NCI-H1048 (cell line): ENCODE measurements at places on chromosomes 13 and 19.

GRCh38 chr19:10612499-10613119 lies 12.7 kb upstream of the SLC44A2 start:
- DNase-seq: no peak

DNA sequence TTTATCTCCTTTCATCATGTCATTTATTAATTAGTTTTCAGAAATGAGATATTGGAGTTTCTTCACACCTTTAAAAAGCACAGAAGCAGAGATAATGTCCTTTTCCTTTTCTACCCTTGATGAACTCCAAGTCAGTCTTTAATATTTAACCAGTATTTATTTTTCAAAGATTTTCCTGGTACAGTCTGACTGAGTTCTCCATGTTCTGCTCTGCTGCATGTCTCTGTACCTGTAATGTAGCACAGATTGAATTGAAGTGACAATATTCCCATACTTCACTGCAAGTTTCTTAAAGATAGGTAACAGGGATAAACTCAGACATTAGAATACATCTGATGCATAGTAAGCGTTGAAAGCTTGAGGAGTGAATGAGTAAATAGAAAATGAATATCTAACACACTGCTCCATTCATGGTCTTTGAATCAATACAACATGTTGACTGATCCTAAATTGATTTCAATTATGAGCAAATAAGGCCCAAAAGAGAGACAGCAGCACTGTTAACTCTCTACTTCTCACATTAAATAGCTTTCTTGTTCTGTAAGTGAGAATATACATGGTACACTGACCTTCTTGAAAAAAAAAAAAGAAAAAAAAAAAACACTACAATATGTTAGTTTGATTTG lies 1323.6 kb upstream of the PRR20A start:
- no peak for DNase-seq

DNA sequence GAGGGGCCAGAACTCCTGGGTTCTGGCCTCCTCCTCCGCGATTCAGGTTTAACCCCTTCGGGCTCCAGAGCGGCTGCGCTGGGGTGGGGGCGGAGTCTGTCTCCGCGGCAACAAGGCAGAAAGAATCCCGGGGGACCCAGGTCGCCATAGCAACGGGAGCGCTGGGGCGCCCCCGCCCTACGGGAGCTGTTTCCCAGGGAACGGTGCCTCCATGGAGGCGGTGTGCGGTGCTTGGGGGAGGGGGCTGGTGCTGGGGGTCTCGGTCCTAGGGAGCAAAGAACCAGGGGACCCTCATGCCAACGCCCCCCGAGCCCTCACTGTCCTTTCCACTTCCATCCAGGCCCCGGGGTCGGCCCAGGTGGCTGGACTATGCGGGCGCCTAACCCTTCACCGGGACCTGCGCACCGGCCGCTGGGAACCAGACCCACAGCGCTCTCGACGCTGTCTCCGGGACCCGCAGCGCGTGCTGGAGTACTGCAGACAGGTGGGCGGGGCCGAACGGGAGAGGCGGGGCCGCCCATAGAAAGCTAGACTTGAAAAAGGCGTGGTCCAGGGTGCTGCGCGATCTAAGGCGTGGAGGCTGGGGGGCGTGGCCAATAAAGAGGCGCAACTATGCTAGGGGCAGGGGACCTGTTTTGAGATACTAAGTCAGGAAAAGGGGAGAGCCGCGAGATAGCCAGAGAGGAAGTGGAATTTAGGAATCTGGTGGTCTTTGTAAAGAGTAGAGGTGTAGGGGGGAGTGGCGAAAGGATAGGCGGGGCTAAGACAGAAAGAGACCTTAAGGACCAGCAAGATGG lies 1.2 kb downstream of the APLP1 start:
- peak; percentile 93 for DNase-seq

DNA sequence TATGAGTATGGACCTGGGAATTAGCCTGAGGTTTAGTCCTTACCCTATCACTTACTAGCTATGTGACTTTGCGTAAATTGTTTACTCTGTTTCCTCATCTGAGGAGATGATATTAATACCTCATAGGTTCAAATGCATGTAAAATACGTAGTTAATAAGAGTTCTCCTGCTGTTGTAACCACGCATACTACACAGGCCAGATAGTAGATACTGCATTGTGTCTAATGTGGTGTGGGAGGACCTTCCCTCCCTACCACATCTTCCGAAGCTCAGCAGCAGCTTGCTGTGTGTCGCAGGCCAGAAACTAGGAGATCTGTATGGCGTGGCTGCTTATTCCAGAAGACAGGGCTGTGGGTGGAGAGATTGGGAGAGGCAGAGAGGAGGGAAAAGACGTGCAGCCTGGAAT lies 23.0 kb downstream of the GTF2F2 start:
- DNase-seq: no peak

GRCh38 chr13:27481766-27482165 lies 31.4 kb upstream of the MTIF3 start:
- no peak for DNase-seq

- no peak for DNase-seq
These were observed 8.7 kb downstream of the CILP2 start for GRCh38 chr19:19546751-19547162.

- peak; percentile 72 for DNase-seq
These were observed 15.0 kb downstream of the CIC start for GRCh38 chr19:42284066-42284501.

- no peak for DNase-seq
These were observed 243.8 kb upstream of the MAB21L1 start for GRCh38 chr13:35720290-35720689.

GRCh38 chr13:49997955-49998354 lies 1.1 kb downstream of the TRIM13 start:
- DNase-seq: no peak

- DNase-seq: no peak
These were observed 230.0 kb downstream of the MYO16 start for GRCh38 chr13:108859197-108860012.

DNA sequence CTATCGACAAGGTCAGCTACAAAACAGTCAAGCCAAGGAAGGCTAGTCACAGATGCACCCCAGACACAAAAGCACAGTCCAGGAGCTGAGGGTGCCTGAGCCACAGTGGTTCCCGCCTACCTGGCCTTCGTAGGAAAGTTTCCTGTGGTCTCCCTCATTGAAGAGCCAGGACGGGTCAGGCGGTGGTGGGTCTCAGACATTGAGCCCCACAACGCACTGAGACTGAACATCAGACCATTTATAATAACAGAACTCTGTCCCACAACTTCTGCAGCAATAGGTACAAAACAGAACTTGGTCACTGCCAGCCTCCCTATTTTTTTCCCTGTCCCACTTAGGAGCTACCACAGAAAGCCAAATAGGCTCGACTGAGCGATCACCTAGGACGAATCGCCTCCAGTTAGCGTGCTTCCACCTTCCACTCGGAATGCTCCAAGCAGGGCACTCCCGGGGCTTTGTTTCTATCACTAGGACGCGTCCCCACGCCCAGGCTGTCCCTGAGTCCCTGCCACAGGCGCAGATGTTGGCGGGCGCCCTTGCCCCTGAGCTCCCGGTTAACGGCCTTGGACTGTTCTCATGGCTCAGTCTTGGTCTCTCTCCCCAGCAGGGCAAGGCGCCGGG lies 640 bp upstream of the ZNF544 start:
- no peak for DNase-seq

GRCh38 chr19:50003810-50004419 lies 21.3 kb downstream of the VRK3 start:
- DNase-seq: no peak

DNA sequence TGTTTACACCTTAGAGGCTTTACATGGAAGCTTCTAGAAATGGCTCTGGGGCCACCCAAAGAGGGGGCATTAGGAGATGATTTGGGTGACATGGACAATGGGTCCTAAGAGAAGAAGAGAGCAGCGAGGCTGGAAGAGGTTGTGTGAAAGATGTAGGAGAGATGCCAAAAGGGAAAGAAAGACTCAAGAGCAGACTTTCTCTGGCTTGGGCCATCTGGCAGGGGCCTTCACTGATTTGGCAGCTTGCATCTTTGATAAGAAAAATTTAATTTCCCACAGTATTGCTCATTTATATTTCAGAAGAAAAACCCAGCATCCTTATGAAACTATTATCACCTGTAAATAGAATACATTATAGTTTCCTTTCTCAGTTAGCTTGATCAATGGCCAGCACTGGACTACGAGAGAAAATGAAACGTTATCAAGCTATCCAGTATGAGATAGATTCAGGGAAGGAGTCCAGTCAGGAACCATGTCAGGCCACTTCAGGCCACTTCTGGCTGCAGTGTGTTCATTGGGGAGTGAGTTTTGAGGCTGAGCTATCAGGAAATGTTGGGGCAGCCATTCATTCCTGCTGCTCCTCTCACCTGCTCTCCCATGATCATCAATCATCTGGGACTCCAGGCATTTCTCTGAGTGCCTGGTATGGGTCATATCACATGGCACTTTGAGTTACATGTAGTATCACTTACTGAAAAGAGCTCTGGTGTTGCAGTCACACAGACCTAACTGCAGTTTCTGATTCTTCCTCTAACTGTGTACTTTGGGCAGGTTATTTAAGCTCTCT lies 10.3 kb downstream of the SCEL start:
- no peak for DNase-seq

DNA sequence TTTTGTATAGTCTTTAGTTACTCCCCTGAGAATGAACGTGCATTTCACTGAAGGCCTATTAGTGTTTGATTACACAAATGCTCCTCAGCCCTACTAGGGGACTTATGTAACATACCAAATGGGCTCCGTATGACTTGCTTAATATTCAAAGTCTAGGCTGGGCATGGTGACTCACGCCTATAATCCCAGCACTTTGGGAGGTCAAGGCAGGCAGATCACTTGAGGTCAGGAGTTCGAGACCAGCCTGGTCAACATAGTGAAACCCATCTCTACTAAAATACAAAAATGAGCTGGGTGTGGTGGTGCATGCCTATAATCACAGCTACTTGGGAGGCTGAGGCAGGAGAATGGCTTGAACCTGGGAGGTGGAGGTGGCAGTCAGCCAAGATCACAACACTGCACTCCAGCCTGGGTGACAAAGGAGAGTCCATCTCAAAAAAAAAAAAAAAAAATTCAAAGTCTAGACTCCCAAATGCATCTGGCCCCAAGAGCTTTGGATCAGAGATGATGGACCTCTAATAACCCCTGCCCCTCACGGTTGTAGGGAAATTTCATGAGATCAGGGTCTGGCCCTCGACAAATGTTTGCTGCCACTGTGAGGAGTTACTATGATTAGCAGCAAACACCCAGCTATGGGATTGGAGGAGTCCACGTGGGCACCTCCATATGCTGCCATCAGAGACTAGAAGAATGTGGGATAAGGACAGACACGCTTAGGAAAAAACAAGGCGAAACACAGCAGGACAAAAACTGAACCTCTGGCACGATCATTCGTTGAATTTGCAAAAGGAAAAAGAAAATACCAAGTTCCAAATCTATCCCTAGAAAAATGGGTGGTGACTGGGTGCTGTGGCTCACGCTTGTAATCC lies 4.6 kb downstream of the FBXO17 start:
- no peak for DNase-seq

DNA sequence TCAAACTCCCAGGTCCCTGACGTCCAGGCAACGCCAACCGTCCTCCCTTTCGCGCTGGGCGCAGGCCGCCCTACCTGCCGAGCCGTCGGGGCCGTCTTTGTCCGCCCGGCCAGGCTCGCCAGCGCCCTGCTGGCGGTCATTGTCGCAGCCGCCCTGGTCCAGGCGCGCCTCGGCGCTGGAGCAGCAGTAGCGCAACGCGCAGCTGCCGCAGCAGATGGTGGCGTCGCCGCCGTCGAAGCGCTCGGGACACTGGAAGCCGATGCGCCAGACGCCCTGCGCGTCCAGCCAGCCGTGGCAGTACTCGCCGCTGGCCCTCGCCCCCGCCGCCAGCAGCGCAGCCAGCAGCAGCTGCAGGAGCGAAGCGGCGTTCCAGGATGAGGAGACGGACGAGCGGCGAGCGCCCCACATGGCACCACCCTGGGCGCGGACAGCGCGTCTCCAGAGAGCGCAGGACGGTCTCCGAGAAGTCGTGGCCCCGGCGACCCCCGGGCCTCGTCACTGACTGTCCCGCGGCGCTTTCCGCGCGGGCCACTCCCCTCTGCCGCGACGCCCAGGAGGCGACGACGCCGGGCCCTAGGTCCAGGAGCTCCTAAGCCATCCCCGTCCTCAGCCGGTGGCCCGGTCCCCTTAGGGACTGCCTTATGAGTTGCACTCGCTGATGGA lies 1.1 kb downstream of the SHISA2 start:
- DNase-seq: no peak

- DNase-seq: no peak
These were observed 4.8 kb upstream of the SMG9 start for GRCh38 chr19:43759515-43759914.

GRCh38 chr13:48761256-48761655 lies 107.5 kb downstream of the CYSLTR2 start:
- DNase-seq: no peak

DNA sequence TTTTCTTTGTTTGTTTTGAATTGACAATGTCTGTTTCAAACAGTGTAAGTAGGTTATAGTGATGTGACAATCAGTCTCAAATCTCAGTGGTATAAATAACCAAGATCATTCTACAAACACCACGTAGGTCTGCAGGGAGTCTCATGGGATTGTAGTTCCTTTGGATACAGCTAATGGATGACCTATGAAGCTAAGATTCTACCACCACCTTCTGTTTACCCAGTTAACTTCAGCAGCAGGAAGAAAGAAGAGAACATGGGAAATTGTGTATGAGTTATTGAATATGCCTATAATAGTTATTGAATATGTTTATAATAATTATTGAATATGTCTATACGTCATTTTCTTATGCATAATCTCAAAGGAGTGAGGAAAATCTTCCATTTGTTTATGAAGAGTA lies 63.9 kb upstream of the SLITRK5 start:
- no peak for DNase-seq

- DNase-seq: no peak
These were observed at the start of gene ACOD1 for GRCh38 chr13:76948149-76948548. TSS of gene ACOD1 (plus strand) at chr13:76948511. CDS start at chr13:76948559, 48 bp downstream.

GRCh38 chr13:46168783-46169182 lies 13.2 kb downstream of the LCP1 start:
- DNase-seq: no peak

- no peak for DNase-seq
These were observed 21.9 kb downstream of the MIR17HG start for GRCh38 chr13:91369441-91369831.

- DNase-seq: peak; percentile 67
These were observed 83.8 kb downstream of the CRYL1 start for GRCh38 chr13:20441879-20442278.

DNA sequence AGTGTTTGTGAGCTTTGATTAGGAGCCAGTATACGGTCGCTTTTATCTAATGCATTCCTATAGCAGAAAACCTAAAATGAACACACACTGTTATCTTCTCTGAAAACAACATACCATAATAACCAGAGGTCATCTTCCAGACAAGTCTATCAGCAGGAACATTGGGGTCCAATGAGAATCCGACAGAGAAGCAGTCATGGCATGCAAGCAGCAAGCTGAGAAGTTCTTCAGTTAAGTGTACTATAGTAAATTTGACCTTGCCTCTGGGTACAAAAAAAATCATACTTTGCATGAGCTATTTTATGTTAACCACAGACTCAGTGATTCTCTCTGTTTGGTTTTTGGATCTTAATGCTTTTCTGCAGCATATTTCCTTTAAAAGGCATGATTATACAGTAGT lies 1505.1 kb downstream of the PCDH9 start:
- no peak for DNase-seq

DNA sequence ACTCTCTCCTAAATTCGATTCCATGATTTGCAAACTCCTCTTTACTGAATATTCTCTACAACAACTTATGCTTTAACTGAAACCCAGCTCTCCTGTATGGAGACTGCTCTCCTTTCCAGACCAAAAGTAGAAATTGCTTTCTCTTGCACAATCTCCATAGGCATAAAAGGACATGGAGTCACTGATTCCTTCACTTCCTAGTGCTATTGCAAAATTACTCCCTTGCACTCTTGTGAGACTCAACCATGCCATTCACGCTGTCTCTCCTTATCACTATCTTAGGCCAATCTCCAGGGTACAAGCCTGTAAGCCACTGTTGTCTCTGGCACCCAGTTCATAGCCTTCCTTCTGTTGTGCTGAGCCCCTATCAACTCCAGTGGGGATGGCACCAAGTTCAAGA lies 30.6 kb downstream of the SERPINE3 start:
- DNase-seq: no peak
